ENCODE measurements at places on chromosomes 4 and X.

GRCh38 chr4:88999392-88999930, 57.5 kb downstream of the FAM13A start:
- H3K4me3 ChIP-seq: no peak overlapping the region
- no peak for DNase-seq
- H3K27me3 ChIP-seq: no peaks in the 10 kb centered on the region
- no peak overlapping the region for H3K27ac ChIP-seq

GRCh38 chr4:152479428-152480026, 56.4 kb downstream of the FBXW7 start:
- H3K36me3 ChIP-seq: no peaks in the 10 kb centered on the region
- no peak for DNase-seq
- H3K27me3 ChIP-seq: no peaks in the 10 kb centered on the region
- H3K4me1 ChIP-seq: no peaks in the 10 kb centered on the region
- no peak overlapping the region for H3K27ac ChIP-seq
- no peak overlapping the region for H3K4me3 ChIP-seq

GRCh38 chrX:9132036-9132638, 98.2 kb upstream of the FAM9B start:
- no peaks in the 10 kb centered on the region for H3K36me3 ChIP-seq
- H3K4me1 ChIP-seq: no peaks in the 10 kb centered on the region
- H3K27ac ChIP-seq: no peak overlapping the region
- DNase-seq: no peak

- no peak overlapping the region for H3K4me3 ChIP-seq
- no peak for DNase-seq
- no peaks in the 10 kb centered on the region for H3K27me3 ChIP-seq
- no peaks in the 10 kb centered on the region for H3K4me1 ChIP-seq
- no peaks in the 10 kb centered on the region for H3K36me3 ChIP-seq
- H3K27ac ChIP-seq: no peak overlapping the region
These were observed 16.6 kb downstream of the DCK start for GRCh38 chr4:71009890-71010588.
